MCF 10A (cell line): ENCODE measurements at places on chromosomes 3 and 15.

DNA sequence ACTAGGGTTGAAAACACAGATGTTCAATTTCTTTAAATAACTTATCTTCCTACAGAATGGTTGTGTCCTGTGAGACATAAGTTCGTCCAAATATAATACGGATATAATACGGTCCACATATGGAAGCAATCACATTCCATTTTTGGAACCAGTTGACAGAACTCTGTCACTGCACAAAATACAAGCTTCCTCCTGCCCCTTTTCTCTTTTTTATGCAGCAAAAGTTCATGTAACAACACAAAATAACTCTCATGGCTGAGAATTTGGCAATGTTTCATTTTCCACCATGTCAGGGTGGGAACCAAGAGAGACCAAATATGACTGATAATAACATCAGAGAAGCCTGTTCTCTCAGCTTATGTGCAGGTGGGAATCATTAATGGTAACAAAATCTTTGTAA lies 158.1 kb upstream of the ZNF385D start:
- DNase-seq: no peak

- no peak for DNase-seq
Measured at GRCh38 chr15:61753018-61753710, 307.1 kb downstream of the VPS13C start.

GRCh38 chr3:89586256-89586655 lies 478.8 kb downstream of the EPHA3 start:
- no peak for DNase-seq

DNA sequence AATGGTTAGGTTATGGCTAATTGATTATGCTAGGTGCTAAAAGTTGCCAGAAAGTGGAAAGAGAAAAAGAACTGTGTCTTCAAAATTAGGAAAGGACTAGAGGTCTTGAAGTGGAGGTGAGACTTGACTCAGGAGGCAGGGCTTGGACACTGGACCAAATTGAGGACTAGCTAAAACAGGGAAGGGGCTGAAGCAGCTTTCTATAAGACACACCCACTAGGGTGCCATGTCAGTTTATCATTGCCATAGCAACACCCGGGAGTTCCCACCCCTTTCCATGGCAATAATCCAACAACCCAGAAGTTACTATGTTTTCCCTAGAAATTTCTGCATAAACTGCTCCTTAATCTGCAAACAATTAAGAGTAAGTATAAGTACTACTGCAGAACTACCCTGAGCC lies 42.9 kb upstream of the MITF start:
- DNase-seq: no peak

DNA sequence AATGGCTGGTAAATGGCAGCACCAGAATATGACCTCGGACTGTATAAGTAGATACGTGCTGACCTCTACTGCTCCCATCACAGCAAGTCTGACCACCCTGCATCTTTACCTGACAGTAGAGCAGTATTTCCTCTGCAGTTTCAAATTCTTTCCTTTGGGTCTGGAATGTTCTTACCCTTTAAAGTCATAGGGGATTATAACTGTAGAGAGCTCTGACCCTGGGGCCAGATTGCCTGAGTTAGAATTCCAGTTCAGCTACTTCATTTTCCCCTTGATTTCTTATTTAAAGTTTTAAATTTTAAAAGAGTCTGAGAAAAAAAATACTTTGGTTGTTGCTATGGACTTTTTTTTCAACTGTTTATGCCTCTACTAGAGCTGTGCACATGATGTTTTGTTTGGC lies 237.7 kb downstream of the NR1D2 start:
- no peak for DNase-seq

- DNase-seq: peak; percentile 7
Measured at GRCh38 chr3:135516143-135516542, 449.4 kb upstream of the PPP2R3A start.

DNA sequence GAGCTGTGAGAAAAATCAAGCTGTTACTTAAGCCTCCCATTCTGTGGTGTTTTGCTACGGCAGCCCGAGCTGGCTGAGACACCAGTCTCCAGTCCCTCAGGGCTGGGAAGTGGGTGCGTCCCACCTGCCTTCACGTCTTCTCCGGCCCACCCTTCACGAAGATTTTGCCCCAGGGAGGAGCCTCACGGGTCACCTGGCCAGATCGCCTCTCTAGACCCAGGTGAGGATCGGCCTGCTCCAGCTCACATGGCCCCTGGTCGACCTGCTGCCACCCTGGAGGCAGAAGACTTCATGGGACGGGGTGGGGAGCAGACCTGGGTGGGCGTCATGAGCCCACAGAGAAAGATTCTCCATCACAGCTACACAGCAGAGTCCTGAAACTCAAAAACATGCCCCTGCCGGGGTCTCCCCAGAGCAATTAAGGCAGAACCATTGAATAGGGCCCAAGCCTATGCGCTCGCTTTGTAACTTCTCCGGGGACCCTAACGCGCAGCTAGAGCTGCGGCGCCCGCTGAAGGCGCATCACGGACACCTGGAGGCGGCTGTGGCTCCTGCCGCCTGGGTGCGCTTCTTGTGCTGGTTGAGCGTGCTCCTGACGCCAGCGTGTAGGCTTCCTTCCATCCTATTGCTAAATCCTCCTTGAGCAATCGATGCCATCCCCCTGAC lies 92.6 kb upstream of the ALDH1A3 start:
- no peak for DNase-seq

- no peak for DNase-seq
Measured at GRCh38 chr3:32968166-32968919, 16.9 kb downstream of the CCR4 start.

- no peak for DNase-seq
Measured at GRCh38 chr15:67033012-67033411, 32.4 kb upstream of the SMAD3 start.

- DNase-seq: peak; percentile 43
Measured at GRCh38 chr3:181292984-181293383, 303.4 kb upstream of the DNAJC19 start.

DNA sequence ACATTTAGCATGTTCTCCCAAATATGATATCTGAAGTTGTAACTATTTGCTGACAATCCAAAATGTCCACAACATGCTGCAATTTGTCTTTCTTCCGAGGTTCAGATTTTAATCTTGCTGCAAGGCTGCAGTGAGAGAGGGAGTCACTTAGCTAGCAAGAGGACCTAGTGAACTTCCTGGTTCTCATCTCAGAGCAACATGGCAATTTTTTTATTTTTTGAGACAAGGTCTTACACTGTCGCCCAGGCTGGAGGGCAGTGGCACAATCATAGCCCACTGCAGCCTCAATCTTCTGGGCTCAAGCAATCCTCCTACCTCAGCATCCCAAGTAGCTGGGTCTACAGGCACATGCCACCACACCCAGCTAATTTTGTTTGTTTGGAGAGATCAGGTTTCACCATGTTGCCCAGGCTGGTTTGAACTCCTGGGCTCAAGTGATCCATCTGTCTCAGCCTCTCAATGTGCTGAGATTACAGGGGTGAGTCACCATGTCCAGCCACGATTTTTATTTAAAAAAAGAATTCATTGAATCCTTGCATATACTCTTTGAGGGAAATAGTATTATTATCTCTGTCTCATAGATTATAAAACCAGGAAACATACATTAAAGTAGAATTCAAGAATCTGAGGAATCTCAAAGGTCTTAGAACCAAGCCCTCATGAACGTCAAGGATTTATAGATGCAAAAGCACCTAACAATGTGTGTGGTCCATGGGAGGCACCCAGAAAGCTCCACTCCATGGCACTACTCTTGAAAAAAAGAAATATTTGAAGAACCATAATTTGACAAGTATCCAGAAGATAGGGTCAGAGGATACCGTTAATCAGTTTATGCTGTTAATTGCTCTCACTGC lies 9.1 kb downstream of the HDC start:
- peak; percentile 87 for DNase-seq

GRCh38 chr3:112121577-112122547 lies 11.2 kb downstream of the GCSAM start:
- no peak for DNase-seq

DNA sequence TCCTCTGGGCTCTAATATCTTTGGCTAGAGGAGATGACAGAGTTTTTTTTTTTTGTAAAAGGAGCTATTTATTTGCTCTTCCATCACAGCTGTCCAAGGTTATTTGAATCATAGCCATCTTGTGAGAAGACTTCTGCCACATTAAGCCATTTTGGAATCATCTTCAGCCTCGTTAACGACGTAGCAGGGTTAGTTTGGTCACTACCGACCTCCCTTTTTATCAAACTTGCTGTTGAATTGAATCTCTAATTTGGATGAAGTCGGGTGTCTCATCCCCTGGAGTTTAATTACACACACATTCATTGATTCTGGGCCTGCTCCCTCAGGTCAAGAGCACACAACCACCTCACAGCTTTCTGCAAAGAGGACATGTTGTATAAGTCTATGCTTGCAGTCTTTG lies 238.7 kb downstream of the CPNE4 start:
- no peak for DNase-seq

DNA sequence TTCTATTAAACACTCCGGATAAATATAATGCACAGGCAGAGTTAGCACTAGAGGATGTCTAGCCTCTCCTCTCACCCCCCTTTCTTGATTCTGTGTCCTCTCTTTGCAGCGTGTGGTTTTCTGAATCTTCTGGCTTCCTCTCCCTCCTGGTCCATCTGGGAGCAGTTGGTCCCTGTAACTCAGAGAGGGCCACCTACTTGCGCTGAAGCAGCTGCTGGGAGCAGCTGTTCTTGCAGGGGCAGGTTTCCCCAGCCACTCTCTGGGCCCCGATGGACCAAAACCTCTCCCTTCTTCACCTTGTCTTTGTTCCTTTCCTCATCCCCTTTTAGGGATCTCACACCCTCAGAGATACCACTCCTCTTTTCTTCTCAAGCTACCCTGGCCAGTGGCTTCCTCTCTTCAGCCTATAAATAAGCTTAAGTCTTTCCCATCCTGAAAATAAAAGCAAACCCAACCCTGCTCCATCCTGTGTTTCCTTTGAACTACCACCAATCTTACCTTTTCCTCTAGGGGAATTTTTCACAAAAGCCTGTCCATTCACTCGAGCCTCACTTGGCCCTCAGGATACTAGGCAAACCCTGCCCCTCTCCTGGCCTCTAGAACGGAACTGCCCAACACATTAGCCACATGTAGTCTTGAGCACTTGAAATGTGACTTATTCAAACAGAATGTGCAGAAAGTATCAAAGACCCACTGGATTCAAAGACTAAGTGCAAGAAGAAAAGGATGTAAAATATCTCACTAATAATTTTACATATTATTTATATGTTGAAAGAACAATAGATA lies 59.7 kb downstream of the STARD5 start:
- no peak for DNase-seq

DNA sequence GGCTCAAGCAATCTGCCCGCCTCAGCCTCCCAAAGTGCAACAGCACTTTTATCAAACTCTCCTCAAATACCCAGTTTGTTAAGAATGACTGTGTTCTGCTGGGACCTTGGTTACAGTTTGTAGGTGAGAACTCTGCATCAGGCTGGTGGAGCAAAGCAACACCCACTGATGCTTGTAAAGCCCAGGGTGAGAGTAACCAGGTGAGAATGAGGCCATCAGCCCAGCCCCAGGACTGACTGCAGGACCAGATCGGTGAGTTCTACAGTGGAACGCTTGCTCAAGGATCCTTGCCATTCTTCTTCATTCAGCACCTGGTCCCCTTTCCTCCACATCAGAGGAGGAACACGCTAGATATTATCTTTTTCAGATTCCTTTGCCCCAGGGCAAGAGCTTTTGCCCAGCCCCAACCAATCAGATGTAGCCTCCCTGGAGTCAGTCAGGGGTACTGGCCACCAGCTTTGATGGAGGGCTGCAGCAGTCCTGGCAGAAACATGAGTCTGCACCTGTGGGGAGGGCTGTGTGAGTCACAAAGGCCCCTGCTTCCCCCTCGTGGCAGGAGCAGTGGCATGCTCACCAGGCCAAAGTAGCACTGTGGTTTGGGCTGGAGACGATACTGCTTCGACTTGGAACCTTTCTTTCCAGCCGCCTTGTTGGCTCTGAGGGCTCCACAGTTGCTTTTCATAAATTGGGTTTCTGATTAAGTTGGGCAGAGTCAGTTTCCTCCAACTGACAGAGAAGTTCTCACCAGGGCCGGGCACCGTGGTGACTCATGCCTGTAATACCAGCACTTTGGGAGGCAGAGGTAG lies 3.5 kb upstream of the SHISA5 start:
- DNase-seq: peak; percentile 84

DNA sequence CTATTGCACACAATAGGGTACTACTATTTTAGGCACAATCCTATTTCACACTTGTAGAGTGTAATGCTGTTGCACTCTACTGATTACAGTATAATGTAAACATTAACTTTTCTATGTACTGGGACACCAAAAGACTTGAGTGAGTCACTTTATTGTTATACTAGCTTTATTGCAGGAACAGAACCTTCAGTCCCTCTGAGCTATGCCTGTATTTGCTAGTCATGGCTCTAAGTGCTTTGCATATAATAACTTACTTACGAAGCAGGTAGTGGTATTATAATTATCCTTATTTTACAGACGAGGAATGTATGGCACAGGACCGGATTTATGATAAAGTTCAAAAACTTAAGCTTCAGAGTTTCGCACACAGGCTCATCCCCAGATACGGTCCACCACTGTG lies 106.6 kb upstream of the SLC6A6 start:
- no peak for DNase-seq

DNA sequence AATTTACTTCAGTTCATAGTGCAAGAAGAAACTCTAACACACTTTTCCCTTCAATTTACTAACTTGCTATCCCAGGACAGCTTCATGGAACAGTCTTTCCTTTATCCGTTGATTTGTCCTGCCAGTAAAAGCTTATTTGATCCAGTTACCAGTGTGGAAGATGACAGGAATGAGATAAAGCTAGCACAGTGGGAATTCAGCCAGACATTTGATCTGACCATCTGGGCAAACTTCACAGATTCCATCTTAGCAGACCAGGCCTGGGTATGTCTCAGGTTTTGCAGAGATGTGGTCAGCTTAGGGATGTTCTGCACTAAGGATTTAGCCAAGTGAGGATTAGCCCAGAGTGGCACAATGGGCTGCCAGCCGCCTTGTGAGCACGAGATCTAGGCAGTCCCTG lies 19.7 kb downstream of the CEMIP start:
- DNase-seq: no peak

GRCh38 chr3:130519754-130520153 lies 2.8 kb downstream of the COL6A6 start:
- no peak for DNase-seq

GRCh38 chr3:57077630-57078343 lies 17.3 kb downstream of the SPATA12 start:
- no peak for DNase-seq

- no peak for DNase-seq
Measured at GRCh38 chr3:2441558-2441957, 342.9 kb downstream of the CNTN4 start.

DNA sequence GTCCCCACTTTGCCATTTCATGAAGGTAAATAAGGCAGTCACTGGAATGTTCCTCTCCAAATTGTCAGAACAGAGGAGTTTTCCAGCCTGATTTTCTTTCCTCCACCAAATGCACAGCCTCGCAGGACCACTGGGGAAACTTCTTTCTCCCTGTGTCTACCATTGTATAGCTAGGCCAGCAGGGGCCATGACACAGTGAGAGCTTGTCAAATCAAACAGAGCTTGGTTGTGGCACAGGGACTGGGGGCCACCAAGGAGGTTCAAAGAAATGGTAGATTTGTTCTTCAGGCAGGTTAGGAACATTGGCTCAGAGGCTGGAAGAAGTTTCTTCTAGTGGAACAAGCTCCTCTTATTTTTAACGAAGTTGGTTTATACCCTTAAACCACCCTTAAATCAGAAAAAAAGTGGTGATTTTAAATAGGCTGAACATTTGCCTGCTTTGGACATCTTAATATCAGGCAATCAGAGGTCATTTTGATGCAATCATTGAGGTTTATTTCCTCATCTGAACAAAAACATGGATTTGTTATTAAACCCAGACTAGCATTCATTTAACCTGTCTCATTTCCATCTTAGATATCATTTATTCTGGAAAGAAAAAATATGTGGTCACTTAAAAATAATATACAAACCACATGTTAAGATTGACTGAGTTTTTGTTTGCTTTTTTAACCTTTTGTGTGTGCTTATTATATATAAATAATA lies 105.6 kb downstream of the GTPBP8 start:
- peak; percentile 54 for DNase-seq
